Keratinocyte (primary cell): ENCODE measurements at places on chromosomes 4 and X. TPM values are rescaled to one million over a fixed set of nuclear protein-coding genes. Genes with fewer than 3 reads are reported as not detected.

DNA sequence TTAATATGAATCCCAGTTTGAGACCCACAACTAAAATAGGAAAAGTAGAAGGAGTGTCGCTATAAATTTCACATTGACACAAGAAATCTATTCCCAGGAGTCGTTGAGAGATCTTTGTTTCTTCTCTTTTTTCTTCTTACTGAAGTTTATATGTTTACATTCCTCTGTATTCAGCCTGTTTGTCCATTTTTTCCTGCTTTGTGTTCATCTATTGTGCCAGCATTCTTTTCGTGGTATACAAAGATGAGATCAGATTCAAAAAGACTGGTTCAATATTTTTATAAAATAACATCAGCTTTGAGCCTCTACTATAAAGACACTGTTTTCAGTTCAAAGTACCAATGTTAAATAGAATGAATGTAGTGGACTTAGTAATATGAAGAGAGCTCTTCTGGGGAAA lies 95.4 kb upstream of the MYOZ2 start:
- no peak for DNase-seq

GRCh38 chr4:19850909-19851308 lies 400.8 kb upstream of the SLIT2 start:
- no peak for DNase-seq

DNA sequence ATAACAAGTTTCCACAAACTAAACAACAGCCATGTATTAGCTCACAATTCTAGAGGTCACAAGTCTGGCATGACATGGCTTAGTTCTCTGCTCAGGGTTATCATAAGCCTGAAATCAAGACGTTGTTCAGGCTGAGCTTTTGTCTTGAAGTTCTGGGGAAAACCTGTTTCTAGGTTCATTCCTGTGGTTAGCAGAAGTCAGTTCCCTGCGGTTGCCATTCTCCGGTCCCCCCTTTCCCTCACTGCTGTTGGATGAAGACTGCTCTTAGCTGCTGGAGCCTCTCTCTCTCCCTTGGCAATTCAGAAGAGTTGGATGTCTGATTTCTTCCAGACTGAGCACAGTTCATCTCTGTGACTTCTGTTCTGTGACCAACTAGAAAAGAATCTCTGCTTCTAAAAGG lies 962.6 kb downstream of the PCDH7 start:
- DNase-seq, result no peak

The PARM1 gene
- polyA plus RNA-seq, result 0.02 to 0.08 TPM (median 0.05 TPM) in 3 replicates

DNA sequence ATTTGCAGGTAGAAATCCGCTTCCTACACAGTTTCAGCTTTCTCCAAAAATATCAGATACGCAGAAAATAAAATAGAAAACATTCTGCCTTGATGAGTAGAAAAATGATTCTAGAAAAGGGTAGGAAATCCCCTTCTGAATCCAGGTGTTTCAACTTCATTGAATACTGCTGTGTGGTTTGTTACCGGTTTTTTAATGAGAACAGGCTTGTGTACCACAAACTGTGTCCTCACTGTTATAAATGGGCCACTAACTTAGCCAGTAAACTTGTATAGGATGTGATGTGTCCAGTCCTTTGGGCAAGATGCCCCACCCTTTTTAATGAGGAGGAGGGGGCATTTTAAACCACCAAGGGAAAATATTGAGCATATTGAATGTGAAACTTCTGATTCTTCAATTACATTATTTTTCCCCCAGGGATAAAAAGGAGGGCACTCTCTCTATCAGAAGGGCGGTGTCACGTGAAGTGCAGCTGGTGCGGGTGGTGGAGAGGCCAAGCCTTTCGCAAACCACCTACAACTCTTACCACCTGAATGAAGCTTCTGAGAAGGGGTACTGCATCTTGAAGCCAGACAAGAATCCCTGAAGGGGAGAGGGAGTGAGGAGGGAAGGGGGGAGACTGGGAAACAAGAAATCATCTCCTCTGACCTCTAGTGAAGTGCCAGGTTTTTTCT lies 4.5 kb downstream of the CXXC4 start:
- no peak for DNase-seq

DNA sequence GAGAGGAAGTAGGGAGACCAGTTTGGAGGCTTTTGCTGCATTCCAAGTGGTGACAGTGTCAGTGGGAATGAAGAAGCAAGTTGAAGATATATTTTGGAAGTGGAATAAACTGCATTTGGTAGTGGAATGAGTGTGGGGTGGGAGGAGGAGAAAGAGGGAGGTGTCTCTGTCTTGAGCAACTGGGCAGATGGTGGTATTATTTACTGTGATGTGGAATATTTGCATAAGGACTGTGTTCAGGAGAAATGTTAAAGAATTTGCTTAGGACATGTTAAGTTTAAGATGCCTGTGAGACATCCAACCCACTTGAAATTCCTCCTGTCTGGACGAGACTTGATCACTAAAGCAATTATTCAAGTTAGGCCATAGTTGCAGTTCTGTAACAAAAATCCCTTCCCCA lies 448.9 kb upstream of the AMOT start:
- DNase-seq, result no peak

The GPC4 gene
- 0.76 to 2.2 TPM (median 0.79 TPM) in 3 replicates for polyA plus RNA-seq

The COL4A6 gene
- polyA plus RNA-seq, result 15.4 to 25.0 TPM (median 18.8 TPM) in 3 replicates

- no peak for DNase-seq
Measured at GRCh38 chrX:151396042-151396824, 773 bp upstream of the VMA21 start.

The GSX2 gene
- polyA plus RNA-seq, result not detected in 3 replicates

DNA sequence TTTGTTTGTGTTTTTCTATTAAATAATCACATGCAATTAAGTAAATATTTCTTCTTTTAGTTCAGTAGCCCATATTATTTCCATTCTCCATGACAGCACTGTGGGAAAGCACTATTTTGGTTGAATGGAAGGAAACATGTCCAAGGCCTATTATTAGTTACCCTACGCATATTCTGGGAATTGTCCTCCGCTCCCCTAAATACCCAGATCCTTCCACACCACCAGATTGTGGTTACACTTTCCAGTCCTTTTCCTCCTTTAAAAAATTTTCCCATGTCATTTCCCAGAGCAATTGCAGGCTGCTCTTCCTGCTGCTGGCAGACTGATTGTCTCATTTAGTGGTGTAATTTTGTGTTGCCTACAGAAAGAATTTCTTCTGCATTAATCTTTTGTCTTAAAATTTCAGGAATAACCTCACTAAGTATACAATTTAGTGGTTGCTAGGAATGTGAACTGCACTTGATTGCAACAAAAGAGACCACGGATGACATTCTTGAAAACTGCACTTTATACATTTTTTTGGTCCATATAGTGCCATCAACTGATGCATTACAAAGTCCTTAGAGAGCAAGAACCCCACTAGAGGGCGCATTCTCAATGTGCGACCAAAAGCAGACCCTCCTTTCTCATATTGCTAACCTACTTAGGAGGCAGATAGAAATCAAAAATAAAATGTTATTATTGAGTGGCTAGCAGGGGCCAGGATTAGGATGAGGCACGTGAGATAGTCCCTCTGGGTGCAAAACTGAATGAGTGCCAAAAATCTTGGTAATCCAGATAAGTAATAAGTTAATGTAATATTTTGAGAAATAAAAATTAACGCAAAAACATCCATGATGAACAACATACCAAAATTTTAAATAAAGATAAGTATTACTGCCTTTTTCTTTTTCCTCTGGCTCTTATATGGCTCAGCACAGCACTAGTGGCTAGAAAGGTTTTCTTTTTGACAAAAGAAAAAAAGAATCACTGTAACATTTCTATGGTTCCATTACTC lies 98.8 kb upstream of the IQCM start:
- DNase-seq, result no peak

The SSX2B gene
- polyA plus RNA-seq, result not detected in 3 replicates

The SLC49A3 gene
- polyA plus RNA-seq, result 0.04 to 0.09 TPM in 2 of 3 replicates, not detected in the other

DNA sequence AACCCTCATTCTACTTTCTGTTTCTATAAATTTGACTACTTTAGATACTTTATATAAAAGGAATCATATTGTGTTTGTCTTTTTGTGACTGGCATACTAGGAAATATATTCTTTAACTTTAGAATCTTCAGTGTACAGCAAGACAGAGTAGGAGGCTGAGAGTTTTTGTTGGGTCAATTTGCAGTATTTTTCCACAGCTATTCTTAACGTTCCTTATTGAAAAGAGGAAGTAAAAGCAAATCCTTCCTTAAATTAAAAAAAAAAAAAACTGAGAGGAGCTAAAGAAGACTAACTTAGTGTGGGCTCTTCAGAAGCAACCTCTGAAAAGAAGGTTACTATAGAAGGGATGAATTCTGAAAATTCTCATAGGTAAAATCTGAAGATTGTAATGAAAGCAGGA lies 1194.6 kb downstream of the ADGRL3 start:
- DNase-seq, result no peak

DNA sequence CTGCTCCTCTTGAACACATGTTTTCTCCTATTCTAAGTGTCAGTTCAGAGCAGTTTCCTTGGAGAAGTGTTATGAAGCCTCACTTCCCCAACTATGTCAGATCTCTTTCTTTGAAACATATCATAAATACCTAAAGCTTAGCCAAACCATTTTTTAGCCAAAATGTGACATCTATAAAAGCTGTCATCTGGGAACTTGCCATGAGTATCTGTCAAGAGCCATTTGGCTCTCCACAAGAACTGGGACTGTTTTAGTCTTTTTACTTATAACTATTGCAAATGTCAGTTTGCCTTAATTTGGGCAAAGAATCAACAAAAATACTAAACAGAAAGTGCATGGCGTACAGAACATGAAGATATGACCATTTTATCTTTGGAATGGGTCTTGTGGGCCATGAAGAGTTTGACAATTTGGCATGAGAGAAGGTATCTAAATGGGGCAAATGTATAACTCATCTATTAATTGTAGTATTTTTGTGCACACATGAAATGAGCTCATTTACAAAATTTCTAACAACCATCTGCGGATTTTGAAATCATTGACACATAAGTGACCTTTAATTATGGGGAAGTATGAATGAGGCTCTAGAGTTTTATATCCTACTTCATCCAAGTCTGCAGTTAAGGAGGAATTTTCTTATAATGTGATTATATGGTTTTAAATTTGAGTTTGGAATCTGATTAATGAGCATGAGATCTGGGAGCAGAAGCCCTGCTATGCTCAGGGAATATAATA lies 129.1 kb upstream of the PACRGL start:
- no peak for DNase-seq

DNA sequence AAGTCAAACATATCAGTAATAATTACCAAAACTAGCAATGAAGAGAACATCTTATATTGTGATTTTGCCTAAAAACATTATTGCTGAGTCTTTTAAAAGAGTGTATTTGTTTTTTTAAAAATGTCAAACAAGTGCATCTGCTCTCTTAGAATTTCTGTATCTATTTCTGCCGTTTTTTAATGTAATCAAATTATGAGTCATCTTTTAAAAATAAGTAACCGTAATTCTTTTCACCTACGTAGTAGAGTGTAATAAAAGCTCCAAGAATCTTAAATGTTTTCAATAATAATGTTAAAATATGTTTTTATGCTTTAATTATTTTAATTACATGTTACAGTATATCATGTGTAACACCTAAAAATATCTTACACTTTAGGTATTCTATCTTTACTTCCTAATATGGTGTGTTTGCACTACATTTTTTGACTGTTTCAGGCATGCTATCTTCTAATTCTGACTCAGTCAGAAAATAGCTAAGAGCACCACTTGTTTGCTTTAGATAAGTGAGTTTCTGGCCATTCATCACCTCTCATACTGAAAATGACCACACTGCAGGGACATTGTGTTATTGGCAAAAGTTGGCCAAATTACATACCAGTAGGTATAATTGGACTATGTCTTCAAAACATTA lies 368.5 kb downstream of the PCDH7 start:
- no peak for DNase-seq

DNA sequence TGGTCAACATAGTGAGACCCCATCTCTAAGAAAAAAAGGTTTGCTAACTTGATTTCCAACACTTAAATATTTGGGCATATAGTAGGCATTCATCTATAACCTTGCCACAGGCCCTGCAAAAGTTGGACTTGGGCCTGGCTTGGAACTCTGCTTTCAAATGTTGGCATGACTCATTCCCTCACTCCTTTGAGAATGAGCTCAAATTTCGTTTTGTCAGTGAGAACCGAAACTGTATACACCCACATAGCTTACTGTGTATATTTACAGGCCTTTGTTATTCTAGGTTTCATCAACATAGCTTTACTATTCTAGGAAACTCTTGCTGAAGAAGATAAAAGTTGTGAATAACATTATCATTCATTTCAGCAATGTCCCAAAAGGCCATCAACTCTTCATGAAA lies 88.7 kb upstream of the ELOVL6 start:
- no peak for DNase-seq

The DOCK11 gene
- 2.8 to 4.6 TPM (median 3.0 TPM) in 3 replicates for polyA plus RNA-seq

DNA sequence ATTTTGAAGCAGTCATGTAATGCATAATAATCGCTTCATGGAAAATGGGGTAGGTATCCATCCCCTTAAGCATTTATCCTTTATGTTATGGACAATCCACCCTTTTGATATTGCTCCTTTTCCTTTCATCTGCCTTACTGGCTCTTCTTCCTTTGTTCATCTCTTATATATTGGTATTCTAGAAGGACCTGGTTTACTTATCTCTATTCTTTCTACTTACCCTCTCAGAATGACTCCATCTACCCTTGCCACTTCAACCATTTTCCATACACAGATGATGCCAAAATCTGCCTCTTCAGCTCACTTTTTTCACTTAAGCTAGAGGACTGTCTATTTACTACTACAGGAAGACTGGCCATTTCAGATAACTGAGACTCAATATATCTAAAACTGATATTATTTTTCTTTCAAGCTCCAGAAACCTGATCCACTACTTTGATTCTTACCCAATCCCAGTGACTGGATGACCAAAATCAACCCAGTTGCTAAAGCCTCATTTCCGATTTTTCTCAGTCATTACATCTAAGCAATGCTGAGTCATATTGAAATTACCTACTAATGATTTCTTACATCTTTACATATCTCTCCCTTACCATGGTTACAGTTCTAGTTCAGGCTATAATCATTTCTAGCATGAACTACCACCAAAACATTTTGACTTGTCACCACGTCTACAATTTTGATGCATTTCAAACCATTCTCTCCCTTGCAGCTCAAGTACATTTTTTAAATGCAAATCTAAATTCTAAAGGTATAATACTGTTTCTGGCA lies 93.7 kb downstream of the FAAH2 start:
- no peak for DNase-seq

GRCh38 chr4:2289311-2289954 lies 27.5 kb upstream of the MXD4 start:
- DNase-seq, result no peak

The IL1RAPL2 gene
- polyA plus RNA-seq, result 0.24 to 0.31 TPM (median 0.24 TPM) in 3 replicates

DNA sequence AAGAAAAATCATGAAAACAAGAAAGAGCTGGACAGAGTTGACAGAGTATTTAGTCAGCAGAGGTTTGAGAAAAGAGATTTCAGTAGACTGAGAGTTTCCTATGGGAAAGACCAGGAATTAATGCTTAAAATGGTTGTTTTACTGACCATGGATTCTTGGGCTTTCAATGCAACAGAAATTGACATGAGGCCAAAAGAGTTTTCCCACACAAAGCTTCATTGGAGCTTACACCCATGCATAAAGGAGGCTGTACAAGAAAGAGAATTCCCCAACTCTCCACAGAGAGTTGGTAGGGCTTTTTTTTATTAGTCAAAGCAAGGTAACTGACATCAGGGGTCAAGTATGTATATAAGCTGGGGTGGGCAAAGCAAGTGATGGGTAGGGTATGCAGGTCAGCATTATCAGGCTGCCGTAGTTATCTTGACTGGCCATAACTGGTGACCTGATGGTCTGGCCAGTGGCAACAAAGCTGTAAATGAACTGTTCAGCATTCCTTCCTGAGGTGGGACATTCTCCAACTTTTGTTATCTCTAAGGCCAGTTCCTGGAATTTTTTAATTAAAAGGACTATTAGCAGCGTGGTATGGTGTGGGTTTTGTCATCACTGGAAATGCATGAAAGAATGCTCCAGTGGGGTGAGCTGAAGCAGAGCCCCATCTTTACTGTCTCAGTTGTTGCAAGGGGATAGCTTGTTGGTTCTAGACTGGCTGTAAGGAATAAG lies 117.0 kb downstream of the ADAM29 start:
- no peak for DNase-seq
